ENCODE measurements at places on chromosomes 16 and 17.
A peak's percentile ranks its signal among the peaks of the same experiment; 100 is the strongest.

DNA sequence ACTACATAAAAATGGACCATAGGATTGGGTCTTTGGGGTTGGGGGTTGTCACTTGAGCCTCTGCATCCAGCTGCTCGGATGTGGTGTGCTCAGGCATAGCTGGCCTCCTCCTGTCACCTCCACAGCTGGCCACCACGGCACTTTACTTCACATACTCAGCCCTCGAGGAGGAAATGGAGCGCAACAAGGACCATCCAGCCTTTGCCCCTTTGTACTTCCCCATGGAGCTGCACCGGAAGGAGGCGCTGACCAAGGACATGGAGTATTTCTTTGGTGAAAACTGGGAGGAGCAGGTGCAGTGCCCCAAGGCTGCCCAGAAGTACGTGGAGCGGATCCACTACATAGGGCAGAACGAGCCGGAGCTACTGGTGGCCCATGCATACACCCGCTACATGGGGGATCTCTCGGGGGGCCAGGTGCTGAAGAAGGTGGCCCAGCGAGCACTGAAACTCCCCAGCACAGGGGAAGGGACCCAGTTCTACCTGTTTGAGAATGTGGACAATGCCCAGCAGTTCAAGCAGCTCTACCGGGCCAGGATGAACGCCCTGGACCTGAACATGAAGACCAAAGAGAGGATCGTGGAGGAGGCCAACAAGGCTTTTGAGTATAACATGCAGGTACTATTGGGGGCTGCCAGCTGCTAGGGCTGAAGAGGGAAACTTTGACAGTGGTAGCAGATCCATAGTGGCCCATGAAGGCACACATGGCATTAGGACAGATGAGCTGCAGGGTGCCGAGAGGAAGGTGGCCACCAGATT lies 30.8 kb downstream of the CDIP1 start:
- peak; percentile 94 for DNase-seq

GRCh38 chr17:45021607-45022287 lies 29.7 kb downstream of the DCAKD start:
- peak; percentile 72 for DNase-seq

DNA sequence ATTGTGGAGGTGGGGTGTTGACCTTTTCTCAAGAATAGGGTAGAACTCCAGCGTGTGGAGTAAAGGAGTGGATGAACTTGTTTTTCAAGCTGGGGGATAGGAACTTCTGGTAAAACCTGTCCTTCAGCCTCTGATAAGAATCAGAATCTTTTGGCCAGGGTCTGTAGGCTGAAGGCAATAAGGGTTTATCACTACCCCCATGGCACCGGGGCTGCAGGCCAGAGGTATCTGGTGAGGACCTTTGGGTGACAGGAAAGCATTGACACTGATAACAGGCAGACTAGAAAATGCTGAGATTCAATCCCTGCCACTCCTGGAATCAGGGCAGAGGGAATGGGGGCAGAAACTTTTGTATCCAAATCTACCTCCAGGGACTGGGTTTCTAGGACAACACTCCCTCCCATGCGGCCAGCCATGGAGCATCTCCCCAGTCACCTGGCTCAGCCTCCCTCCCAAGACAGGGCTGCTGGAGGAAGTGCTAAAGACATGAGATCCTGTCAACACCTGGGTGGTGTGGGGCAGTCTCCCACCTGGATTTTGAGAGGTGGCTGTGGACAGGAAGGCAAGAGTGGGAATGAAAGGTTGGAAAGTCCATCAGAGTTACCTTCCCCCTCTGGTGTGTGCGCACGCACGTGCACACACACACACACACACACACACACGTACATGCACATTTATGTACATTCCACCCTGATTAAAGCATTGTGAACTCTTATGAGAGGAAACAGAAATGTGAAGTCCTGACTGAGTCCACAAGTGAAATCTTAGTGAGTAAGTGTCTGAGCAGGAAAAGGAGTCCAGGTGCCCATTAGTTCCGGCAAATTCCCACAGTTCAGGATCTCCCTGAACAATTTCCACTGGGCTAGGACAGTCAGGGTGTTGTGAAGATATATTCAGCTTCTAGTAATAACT lies 53.1 kb upstream of the MARCHF10 start:
- no peak for DNase-seq

DNA sequence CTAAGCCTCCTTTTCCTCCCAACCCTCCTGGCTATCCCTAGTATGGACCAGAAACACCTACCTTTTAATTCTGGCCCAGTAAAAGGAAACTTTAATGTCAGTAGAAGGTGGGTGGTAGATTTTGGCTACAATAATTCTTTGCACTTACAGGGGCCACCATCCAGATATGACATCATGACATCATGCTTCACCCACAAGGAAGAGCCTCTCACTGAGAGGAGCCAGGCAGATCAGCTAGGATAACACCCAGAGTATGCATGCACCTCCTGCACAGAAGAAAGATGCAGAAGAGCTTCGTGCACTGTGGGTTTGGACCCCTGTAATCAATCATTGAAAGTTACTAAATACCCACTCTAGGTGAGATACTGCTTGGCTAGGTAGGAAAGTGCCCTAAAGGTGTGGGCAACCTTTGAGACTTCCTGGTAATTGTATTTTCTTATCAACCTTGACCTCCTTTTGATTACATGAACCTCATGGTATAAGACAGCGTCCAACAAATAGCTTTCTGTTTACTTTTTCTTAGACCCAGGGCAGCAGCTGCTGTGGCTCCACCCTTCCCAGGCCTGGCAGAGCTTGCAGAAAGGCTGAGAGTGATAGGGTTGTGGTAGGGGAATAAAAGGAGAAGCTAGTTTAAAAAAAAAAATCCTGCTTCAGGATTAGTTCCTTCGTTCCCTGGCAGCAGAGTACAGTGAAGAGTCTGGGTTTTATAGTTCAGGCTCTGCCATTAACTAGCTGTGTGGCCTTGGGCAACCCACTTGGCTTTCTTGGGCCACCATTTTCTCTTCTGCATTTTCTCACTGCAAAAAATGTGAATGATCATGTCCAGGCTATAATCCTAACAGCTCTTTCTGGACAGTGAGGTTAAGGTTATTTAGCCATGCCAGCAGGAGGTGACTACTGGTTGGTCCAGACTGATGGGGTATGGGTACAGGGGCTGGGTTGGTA lies 6.2 kb downstream of the MAP3K14 start:
- DNase-seq = no peak

DNA sequence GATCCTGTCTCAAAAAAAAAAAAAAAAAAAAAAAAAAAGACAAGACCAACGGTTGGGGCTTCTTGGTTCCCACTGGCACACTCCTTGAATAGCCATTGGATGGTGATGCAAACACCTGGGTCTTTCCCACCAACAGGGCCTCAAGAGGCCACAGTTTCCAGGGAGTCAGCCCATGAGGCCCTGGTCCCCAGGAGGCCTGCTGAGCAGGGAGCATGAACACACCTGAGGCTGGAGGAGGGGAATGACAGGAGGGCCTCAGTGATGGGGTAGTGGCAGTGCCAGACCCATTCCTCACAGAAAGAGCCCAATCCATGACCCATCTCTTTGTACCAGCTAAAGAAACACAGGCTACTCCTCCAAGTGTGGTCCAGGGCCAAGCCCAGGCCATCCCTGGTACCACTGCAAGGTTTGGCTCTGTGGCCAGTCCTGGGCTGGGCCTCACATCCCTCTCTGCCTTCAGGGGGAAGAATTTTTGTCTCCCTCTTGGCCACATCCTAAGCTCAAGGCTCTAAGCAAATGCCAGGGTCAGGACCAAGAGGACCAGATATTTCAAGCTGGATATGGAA lies 13.9 kb downstream of the ARL2BP start:
- DNase-seq = no peak

DNA sequence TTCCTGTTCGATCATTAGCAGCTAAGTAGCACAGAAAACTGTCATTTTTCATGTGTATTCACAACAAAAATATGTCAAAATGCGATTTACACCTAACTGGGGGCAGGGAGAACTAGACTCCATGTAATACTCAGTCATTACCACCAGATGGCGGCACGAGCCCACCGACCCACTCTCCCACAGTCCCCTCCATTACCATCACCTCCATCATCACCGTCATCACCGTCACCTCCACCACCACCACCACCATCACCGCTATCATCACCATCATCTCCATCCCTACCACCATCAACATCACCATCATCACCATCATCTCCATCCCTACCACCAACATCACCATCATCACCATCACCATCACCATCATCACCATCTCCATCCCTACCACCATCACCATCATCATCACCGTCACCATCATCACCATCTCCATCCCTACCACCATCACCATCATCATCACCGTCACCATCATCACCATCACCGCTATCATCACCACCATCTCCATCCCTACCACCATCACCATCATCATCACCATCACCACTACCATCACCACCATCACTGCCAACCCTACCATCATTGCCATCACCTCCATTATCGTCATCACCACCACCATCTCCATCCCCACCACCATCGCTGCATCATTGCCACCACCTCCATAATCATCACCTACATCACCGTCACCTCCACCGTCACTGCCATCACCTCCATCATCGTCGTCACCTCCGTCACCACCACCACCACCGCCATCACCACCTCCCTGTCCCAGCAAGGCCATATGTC lies 14.4 kb downstream of the NDUFAF8 start:
- DNase-seq = peak; percentile 43

DNA sequence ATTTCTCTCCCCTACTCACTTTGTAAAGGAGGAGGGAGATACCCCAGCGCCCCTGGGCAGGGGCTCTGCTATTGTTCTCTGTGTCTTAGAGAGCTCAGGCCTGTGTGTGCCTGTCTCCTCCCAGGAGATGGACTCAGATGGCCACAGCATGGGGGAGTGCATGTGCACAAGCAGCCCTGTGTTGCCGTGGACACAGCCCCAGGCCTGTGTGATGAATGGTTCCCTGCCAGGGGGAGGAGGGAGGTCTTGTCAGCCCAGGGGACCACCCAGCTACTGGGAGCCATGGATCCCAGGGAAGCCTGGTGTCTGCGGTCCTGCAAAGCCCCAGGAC lies 26.3 kb downstream of the GINS2 start:
- DNase-seq = no peak

DNA sequence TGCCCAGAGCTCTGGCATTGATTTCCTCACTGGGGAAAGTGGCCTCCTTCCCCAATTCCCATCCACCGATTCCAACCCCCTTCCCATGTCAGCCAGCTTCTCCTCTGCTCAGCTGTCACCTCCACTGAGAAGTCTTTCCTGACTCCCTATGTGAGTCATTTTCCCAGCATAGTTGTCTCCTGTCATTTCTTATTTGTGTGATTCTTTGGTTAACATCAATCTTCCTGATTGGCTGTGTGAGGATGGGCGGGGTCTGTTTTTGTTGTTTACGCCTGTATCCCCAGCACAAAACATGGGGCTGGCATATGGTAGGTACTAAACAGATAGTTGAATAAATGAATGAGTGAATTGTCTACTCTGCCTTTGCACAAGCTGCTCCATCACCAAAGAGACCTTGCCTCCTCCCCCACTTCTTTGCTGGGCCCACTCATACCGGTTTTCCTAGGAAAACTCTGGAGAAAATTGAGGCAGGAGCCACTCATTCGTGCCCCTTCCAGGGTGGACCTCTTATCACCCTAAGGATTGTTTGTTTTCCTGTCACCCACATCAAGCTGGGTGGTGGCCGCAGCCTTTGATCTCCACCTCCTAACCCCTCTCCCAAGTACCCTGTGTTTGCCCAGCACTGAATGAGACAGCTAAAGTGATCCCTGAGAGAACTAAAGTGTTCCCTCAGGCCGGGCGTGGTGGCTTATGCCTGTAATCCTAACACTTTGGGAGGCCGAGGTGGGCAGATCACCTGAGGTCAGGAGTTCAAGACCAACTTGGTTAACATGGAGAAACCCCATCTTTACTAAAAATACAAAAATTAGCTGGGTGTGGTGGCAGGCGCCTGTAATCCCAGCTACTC lies 1.2 kb upstream of the GRB7 start:
- no peak for DNase-seq

GRCh38 chr17:19271780-19272357 lies 34.7 kb downstream of the EPN2 start:
- no peak for DNase-seq

GRCh38 chr16:86200722-86201121 lies 301.8 kb downstream of the IRF8 start:
- DNase-seq = no peak

DNA sequence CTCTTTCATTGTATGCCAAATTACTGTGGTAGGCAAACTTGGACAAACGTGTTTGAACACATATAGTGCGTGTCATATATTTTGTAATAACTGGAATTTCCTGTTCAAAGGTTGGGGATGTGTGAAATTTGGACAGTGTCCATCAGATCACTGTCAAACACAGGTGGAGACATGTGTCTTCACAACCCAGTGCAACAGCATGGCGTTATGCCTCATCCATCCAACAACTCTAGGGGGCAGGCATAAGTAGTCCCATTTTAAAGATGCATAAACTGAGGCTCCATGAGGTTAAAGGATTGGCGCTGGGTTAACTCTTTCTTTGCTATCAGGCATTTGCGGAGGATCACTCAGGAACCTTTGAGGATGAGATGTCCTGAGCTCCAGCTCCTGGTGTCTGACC lies 103.7 kb downstream of the RBFOX1 start:
- no peak for DNase-seq

DNA sequence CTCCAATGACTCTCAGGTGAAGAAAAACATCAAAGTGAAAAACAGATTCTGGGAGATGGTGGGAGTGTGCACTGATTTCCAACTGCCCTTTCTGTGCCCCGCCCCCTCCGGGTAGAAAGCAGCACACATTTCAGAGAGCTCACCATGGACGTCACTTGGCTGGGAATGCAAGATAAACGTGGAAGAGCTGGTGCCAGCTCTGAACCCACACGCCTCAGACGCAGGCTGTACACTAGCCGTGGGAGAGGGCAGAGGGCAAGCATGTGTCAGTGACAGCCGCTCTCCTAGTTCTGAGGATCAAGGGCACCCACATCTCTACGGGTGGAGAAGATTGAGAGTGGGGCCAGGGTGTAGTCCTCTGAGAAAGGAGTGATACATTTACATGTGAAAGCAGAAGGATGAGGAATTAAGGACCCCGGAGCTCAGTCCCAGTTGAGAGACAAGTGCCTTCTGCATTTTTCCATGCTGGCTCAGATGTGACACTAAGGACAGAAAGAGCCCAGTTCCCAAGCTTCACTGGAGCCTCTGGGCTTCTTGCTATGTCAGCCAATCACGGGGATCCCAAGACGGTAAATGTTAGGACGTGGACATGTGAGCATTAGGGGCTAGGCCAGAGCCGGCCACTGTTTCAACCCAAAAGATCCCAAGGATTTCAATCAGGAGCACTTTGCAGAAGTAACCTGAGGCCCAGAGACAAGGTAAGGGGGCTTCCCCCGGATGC lies 101.3 kb downstream of the ZFHX3 start:
- peak; percentile 50 for DNase-seq

DNA sequence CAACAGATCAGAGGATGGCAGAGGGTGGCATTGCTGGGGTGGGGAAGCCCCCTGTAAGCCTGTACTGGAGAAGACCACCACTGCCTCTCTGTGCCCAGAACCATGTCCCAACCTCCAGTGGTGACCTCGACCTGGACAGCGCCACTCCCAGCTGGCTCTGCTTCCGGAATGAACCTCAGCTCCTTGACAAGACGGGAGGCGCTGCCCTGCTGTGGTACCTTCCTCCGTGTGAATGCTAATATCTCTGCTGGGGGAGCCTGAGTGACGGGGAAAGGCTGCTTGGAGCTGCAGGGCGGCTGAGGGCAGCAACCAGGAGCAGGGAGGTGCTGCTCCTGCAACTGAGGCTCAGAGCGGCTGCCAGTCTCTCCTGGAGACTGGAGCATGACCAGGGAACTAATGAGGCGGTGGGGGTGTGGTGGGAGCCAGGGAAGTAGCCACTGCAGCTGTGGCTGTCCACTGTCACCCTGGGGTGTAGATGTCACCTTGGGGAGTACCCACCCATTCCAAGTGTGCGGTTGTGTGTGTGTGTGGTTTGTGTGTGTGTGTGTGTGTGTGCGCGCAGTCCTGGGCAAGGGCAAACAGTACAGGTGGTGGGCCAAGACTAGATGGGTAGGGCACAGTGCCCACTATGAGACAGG lies 6.2 kb downstream of the PRCD start:
- no peak for DNase-seq

GRCh38 chr17:13477180-13477611 lies 124.5 kb downstream of the HS3ST3A1 start:
- DNase-seq = no peak
